ENCODE measurements at places on chromosomes 13 and 19. TPM values are rescaled to one million over a fixed set of nuclear protein-coding genes. Genes with fewer than 3 reads are reported as not detected.

DNA sequence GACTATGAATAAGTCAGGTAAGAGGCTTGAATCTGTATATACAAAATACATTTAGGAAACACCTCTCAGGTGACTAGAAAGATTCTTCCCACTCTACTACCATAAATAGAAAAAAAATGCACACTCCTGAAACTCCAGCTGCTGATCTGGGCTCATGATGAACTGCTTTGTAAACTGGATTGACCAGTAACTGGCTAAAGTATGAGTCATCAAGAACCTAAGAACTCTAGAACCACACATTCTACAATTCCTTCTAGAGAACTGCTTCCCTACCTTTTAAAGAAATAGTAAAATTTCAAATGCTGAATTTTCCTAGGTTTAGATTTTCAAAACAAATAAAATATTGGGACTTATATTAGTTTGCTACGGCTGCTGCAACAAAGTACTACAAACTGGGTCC, 55.2 kb downstream of the ELF1 start:
- H3K27ac ChIP-seq = no peak overlapping the region
- peaks cover 18% of the 10 kb centered on the region for H3K36me3 ChIP-seq
- peaks cover 54% of the 10 kb centered on the region for H3K4me1 ChIP-seq
- no peak overlapping the region for H3K4me3 ChIP-seq
- H3K27me3 ChIP-seq = no peaks in the 10 kb centered on the region
- no peak for DNase-seq

GRCh38 chr13:80475718-80476117, 134.8 kb upstream of the SPRY2 start:
- peaks cover 5% of the 10 kb centered on the region for H3K4me1 ChIP-seq
- H3K36me3 ChIP-seq = no peaks in the 10 kb centered on the region
- no peak overlapping the region for H3K4me3 ChIP-seq
- no peak overlapping the region for H3K27ac ChIP-seq
- no peaks in the 10 kb centered on the region for H3K27me3 ChIP-seq

GRCh38 chr19:35693835-35694599, 10.3 kb upstream of the ZBTB32 start:
- peak; percentile 84 for DNase-seq
- no peaks in the 10 kb centered on the region for H3K27me3 ChIP-seq
- no peaks in the 10 kb centered on the region for H3K4me1 ChIP-seq
- H3K27ac ChIP-seq = no peak overlapping the region

- H3K27ac ChIP-seq = no peak overlapping the region
- no peaks in the 10 kb centered on the region for H3K27me3 ChIP-seq
- H3K4me1 ChIP-seq = no peaks in the 10 kb centered on the region
- no peak for DNase-seq
- H3K4me3 ChIP-seq = no peak overlapping the region
These were observed 327.8 kb downstream of the ATP8A2 start for GRCh38 chr13:25699600-25699999.

Gene ZNF302
- total RNA-seq = 41.6 TPM

Gene FUT2
- total RNA-seq = not detected
